Activated T-cell treated with anti-CD3 and anti-CD28 coated beads, Interleukin-2, amount 50 U/mL, for 72 hours (primary cell): ENCODE measurements at places on chromosomes 1 and 21.

GRCh38 chr1:233478611-233479010, 135.3 kb upstream of the KCNK1 start:
- DNase-seq: no peak

DNA sequence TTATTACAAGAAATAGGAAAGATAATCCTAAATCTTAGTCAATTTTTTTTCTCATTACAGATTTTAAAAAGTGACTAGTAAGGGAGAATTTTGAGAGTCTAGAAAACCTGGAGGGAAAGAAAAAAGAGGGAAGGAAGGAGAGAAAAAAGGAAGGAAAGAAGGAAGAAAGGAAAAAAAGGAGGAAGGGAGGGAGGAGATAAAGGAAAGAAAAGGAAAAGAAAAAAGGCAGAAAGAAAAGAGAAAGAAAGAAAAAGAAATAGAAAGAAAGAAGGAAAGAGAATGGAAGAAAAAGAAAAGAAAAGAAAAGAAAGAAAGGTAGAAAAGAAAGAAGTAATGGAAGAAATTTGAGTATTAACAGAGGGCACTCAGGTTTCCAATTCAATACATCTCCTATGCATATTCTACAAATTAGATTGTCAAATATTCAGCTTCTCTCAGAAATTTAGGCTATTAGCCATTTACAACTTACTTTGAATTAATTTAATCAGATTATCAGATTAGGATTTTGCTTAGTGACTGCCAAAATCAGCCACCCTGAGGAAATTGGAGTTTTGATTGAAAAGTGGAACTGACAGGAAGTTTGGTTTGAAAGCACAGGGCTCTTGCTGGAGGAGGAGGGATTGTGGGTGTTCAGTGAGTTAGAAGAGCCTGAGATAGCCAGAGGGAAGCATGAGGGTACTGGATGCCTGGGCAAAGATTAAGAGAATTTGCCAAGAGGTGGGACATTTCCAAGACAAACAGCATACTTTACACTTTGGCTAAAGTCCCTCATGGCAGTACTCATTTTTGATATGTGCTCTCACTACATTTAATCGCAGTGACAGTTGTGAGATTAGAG, 677.8 kb downstream of the USP25 start:
- no peak for DNase-seq

- no peak for DNase-seq
Measured at GRCh38 chr1:169527451-169528214, 41.9 kb upstream of the SLC19A2 start.

GRCh38 chr1:163922743-163923201, 601.0 kb downstream of the NUF2 start:
- no peak for DNase-seq

DNA sequence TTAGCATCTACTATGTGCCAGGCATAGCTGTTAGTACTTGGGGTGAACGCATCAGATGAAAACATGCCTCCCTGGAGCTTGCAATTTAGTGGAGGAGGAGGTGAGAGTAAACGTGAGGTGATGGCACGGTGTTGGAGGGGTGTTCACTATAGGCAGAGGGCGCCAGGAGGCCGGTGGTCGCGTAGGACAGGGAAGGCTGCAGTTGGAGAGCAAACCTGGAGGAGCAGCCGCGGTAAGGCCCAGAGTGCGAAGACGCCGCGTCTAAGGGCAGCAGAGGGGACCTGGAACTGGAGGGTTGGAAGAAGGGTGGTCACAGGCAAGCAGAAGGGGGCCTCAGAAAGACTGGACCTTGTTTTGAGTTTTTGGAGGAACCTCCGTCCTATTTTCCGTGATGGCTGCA, 30.2 kb upstream of the TRIM17 start:
- DNase-seq: no peak

- DNase-seq: no peak
Measured at GRCh38 chr1:83734420-83734819, 264.5 kb downstream of the TTLL7 start.

DNA sequence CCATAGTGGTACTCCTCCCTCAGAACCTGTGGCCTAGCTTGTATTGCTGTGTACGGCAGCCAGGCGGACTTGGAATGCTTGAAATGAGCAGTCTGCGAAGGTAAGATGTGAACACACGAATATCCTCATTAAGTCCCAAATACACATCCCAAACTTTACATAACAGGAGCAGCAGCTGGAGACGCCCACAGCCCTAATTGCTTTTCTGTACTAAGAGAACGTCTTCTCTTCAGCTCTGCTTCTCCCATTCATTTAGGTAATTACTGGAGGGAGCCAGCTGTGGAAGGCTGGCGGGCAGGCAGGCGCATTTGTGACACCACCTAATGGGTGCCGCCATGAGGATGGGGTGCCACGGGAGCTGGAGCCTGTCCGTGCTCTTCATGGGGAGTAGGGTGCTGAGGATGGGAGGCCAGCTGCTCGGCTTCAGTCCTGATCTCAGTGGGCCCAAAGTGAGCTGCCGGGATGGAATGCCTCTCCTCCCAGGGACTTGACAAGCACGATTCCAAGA, 66.6 kb upstream of the POU3F1 start:
- DNase-seq: no peak

DNA sequence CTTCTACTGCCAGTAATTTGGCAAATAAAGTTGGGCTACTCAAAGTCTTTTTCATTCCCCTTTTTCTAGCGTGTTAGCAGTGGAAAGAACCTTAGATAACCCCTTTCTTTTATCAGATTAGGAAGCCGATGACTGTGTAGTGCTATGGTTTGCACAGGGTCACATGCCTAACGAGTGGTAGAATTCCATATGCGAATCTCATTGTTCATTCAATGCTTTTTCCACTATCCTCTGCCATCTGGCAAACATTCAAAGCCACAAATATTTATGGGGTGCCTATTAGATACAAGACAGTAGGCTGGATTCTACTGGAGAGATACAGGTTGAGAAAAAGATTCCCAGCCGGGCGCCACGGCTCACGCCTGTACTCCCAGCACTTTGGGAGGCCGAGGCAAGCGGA, 14.9 kb upstream of the IER5 start:
- DNase-seq: no peak

DNA sequence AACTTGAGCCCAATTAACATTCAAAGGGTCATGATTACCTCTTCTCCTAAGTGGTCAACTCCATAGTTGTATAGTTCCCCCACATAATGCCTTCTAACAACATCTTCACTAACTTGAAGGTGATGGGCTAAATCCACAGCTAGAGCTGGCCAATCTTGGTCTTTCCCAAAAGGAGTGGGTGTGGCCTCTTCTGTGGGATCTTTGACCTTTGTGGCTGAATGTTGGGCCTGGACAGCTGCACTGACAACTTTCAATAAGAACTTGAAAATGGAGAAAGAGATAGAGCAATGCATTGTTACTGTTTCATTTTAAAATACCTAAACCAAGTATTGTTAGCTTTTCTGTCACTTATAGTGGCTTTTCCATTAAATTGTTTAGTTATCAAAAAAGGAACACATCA, 59.2 kb downstream of the IARS2 start:
- no peak for DNase-seq

DNA sequence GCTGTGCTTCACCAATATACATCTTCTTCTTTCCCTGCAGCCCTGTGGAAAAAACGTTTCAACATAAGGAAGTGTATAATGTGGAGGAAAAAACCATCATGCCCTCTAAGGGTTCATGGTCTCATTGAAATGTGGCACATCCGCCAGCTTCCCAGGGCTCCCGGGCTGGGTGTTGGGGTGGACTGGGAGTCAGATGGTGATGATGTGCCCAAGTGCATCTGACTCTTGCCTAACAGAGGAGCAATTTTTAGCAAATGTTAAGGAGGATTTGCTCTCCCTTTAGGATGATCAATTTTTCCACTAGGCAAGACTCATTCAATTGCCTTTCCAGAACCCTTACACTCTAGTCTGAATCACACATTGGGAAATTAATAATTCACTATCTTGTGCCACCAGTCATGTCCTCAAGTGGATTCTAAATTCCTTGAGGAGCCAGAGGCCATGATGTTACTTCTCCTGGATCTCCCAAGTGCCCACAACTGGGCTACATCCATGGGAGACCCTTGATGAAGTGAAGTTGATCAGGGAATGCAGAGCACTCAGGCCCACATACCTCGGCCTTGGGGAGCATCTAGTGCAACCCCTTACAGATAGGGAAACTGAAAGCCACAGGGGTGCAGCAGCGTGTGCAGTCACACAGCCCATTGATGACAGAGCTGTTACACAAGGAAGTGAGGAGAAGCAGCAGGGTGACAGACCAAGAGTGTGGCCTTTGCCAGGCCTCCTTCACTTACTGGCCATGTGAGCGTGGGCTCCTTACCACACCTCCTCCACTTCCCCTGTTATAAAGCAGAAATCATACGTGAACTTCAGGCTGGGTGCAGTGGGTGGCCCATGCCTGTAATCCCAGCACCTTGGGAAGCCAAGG, 100.0 kb upstream of the SLC44A3 start:
- DNase-seq: peak; percentile 16

GRCh38 chr1:240820816-240821215, 208.9 kb upstream of the GREM2 start:
- DNase-seq: peak; percentile 3

DNA sequence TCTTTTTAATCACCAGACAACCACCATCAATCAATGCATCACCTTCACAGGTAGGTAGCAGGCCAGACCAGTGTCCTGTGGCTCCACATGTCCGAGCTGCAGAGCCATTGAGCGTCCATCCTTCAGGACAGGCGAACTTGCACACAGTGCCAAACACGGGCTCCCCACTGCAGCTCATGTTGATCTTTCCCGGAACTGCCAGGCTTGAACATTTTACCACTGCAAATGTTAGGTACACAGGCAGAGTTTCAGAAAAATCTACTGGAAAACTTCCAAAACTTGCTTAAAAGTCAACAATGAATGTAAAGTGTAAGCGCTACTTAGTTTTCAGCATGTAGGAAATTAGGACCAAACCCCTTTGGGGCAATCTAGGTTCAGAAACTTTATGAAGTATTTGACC, 6.6 kb downstream of the SELE start:
- no peak for DNase-seq

DNA sequence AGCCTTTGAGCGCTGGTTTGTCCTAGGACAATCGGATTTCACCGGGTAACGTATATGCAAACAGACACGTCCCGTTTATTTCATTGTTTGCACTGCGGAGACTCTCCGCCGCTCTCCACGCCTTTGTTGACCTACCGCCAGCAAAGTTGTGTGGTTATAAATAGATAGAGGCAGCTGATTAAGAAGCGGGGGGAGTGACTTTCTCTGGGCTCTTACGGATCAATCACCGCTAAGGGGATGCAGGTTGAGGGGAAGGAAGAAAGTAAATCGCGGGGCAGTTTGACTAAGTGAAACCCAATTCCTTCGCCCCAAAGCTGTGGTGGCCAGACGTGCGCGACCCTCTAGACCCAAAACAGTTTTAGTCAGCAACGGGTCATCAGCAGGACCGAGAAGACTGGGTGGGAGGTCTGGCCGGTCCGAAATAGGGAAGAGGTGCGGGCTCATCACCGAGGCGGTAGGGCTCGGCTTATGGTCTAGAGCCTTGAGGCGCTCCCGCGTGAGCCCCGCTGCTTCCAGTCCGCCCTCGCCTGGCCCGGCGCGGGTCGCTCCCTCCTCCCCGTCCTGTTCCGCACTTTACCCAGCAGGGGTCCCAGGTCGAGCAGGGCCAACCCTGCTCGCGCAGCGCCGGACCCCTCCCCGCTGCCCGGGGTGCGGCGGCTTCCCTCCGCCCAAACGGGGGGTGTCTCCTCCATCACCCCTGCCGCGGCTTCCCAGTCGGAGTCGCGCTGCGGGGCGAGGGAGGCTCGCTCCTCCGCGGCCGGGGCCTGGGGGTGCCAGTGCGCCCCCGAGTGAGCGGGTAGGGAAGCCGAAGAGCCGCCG, 120.8 kb upstream of the RRP15 start:
- DNase-seq: peak; percentile 2

DNA sequence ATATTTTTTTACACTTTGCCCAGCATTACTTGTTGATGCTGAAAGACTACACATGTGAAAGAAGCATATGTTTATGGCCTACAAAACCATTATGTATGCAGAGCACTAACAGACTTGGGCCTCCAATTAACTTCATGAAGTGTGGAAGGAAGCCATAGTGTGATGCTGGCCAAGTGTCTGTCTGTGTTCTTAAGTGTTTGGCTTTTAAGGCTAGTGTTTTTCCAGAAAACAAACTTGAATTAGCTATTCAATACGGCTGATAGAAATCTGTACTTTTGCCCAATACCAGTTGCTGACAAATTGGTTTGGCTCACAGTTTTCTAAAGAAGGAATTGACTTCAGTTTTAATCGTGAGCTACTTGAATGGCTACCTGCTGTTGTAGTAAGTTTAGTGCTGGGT, 136.1 kb downstream of the ADGRL2 start:
- no peak for DNase-seq

- no peak for DNase-seq
Measured at GRCh38 chr1:212290608-212291007, 5.4 kb downstream of the PPP2R5A start.

- DNase-seq: peak; percentile 12
Measured at GRCh38 chr1:42815941-42816584, 859 bp upstream of the ERMAP start.

DNA sequence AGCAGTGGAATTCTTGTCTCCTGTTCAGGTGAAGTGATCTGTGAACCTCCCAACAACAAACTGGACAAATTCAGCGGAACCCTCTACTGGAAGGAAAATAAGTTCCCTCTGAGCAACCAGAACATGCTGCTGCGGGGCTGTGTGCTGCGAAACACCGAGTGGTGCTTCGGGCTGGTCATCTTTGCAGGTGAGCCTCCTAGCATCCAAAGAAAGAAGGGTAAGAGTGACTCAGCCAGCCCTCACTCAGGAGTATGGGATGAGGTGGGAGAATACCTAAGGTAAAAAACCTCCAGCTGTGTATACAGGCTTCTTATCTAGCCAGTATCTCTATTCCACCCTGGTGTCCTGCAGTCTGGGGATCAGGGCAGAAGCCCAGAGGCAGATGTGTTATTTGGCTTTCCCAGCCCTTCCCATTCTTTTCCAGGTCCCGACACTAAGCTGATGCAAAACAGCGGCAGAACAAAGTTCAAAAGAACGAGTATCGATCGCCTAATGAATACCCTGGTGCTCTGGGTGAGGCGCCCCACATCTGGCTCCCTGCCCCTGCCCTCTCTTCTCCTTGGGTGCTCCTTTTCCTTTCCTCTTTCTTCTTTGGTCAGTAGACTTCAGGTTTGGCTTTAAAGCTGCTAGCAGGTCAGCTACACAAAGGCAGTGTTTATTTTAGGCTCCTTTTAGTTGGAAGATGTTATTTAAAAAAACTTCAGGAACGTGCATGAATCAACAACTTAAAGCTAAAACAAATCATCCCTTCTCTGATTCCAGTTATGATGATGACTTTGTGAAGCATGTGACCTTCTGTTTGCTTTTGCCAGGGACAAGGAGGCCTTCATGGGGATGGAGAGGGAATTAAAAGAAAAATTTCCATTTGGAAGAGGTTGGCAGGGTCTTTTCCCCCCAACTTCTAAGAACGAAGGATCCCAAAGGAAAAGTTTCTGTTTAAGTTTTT, 9.0 kb downstream of the ATP8B2 start:
- no peak for DNase-seq

- DNase-seq: no peak
Measured at GRCh38 chr1:59007429-59007819, 223.6 kb upstream of the JUN start.
